ENCODE measurements at places on chromosomes 13 and 19.

DNA sequence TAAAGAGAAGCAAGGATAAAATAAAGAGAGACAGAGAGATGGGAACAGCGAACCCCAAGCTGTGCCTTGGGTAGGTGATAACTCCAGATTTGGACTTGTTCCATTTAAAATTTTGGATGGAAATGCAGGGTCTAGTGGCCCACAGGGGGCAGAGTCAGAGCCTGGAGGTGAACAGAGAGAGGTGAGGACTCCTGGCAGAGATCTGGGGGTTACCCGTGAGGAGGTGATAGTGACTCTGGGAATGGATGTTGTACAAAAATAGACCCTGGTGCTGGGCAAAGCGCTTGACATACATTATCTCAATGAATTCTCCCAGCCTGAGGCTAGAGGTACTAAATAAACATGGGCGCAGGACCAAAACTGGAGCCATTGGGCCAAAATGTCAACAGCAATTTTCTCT, 14.3 kb upstream of the DHRS12 start:
- DNase-seq = no peak

DNA sequence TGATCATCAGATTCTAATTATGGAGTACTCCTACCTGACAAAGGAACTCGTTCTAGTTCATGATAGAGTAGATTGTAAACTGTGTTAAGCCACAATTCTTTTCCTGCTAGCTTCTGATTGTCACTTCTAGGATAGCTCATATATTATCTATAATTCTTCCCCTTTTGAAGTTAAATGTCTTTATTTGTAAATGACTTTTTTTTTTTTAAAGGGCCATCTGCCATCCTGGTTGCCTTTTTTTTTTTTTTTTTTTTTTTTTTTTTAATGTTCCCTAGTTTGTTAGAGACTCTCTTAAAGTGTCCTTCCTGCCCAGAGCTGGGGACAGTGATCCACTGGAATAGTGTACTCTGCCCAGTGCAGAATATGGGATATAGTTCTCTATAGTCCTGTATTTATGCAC, 4.3 kb downstream of the CHAMP1 start:
- DNase-seq = no peak

DNA sequence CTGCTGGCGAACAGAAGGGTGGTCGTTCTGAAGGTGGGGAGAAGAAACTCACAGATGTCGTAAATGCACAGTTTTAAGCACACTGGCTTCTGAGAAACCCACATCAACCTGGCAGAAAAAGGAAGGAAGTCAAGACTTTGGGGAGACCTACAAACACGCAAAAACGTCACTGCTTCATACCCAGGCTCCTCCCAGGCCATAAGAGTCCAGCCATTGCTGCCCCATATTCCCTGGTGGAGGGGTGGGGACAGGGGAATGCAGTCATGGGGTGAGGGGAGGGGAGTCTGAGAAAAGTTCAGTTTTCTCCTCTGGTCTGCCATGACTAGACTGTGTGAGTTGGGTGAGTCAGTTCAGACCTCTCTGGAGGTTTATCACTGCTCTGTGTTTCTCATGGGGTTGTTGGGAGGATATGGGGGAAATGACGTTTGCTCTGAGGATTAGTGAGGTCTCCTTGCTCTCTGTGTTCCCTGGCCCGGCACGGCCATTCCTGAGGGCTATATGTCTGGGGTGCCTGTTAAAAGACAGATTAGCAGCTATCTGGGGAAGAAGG, 139.0 kb downstream of the FLT1 start:
- DNase-seq = no peak

GRCh38 chr13:106415971-106416370, 119.5 kb downstream of the EFNB2 start:
- no peak for DNase-seq

GRCh38 chr13:43383498-43384165, 360.2 kb downstream of the DNAJC15 start:
- DNase-seq = no peak

- DNase-seq = no peak
These were observed 25.9 kb upstream of the PLA2G4C start for GRCh38 chr19:48136547-48136946.

All from CD4-positive, alpha-beta memory T cell (primary cell).